Pulmonary artery endothelial cell (primary cell): ENCODE measurements at places on chromosomes 6 and 20. TPM values are rescaled to one million over a fixed set of nuclear protein-coding genes. Genes with fewer than 3 reads are reported as not detected.

The MUCL3 gene
- total RNA-seq: not detected in 2 replicates

The KIAA1755 gene
- total RNA-seq: 0.07 TPM in 2 replicates

The MYBL2 gene
- 26.6 and 41.9 TPM in 2 replicates for total RNA-seq

The IYD gene
- total RNA-seq: 0.07 TPM in 1 of 2 replicates, not detected in the other

The POPDC3 gene
- total RNA-seq: 0.92 and 2.4 TPM in 2 replicates

The FOXA2 gene
- total RNA-seq: not detected in 2 replicates

The RUNX2 gene
- not detected in 2 replicates for total RNA-seq

The COL12A1 gene
- 0.32 and 5.8 TPM in 2 replicates for total RNA-seq

The HCRTR2 gene
- not detected in 2 replicates for total RNA-seq

The GNRH2 gene
- 0.21 TPM in 1 of 2 replicates, not detected in the other for total RNA-seq
